ENCODE measurements at places on chromosomes 5 and 9.

DNA sequence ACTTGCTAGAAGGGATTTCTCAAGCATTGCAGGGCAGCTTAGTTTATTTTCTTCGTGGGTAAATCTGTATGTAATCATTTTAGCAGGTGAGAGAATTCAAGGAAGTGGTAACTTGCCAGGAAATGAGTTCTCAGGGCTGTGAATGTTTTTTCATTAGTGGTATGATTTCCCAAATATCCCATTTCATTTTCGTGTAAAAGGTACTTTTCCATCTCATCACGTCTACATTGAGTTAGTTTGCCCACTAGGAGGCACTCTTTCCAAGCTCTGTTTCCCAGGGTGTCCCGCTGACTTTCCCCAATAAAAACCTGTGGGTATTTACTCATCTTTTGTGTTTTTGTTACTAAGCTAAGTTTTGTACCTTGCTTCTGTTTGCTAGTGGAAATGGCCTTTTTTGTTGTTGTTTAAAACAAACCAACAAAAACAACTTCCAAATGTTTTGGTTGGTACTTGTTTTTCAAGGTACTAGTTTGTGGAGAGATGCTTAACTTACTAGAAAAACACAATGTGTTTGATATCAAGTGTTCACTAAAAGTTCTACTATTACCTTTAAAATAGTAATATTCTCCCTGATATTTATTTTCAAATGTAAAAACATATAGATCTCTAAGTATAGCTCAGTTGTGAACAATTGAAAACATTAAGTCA is 373.6 kb downstream of the ADGRV1 start:
- no peak for DNase-seq

GRCh38 chr5:86617309-86617755 is 409 bp upstream of the COX7C start:
- no peak for DNase-seq

- no peak for DNase-seq
These were observed 121.7 kb downstream of the GLIS3 start for GRCh38 chr9:4177970-4178758.

GRCh38 chr5:142428036-142428772 is 103.4 kb upstream of the SPRY4 start:
- no peak for DNase-seq

GRCh38 chr5:96648023-96648422 is 14.2 kb upstream of the CAST start:
- no peak for DNase-seq

- DNase-seq = no peak
These were observed 308.3 kb downstream of the ZSWIM6 start for GRCh38 chr5:61640179-61641021.

- DNase-seq = no peak
These were observed 638 bp downstream of the DIRAS2 start for GRCh38 chr9:90641884-90642487.

GRCh38 chr9:28120184-28120583 is 546.9 kb upstream of the C9orf72 start:
- DNase-seq = no peak

- DNase-seq = no peak
These were observed 209.6 kb downstream of the MAST4 start for GRCh38 chr5:66805514-66806430.

GRCh38 chr5:981456-981855 is 27.1 kb upstream of the NKD2 start:
- no peak for DNase-seq

DNA sequence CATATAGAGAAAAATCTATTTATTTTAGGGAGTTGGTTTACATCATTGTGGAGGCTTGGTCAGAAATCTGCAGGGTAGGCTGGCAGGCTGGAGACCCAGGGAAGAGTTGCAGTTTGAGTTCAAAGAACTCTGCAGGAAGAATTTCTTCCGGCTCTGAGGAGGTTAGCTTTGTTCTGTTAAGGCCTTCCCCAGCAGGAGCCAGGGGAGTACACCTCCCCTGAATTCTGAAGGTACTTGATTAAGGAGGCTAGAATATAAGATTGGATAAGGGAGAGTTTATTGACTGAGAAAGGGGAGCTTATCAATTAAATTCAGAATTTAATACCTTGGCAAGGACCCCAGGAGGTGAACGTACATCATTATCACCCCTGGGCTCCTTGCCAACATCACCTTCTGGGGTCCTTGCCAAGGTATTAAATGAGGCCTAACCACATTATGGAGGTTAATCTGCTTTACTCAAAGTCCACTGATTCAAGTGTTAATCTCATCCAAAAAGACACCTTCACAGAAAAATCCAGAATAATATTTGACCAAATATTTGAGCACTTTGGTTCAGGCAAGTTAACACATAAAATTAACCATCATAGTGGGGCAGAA is 351.7 kb downstream of the CWC27 start:
- no peak for DNase-seq

GRCh38 chr5:135829681-135830383 is 4.6 kb upstream of the SLC25A48 start:
- no peak for DNase-seq

- DNase-seq = no peak
These were observed 67.8 kb downstream of the PPARGC1B start for GRCh38 chr5:149797897-149798296.
